ENCODE measurements at places on chromosomes 2 and 18. TPM values are rescaled to one million over a fixed set of nuclear protein-coding genes. Genes with fewer than 3 reads are reported as not detected.

Gene CCDC141
- 38.8 TPM for total RNA-seq

GRCh38 chr2:163142618-163143017 lies 304.1 kb upstream of the KCNH7 start:
- DNase-seq, result no peak

DNA sequence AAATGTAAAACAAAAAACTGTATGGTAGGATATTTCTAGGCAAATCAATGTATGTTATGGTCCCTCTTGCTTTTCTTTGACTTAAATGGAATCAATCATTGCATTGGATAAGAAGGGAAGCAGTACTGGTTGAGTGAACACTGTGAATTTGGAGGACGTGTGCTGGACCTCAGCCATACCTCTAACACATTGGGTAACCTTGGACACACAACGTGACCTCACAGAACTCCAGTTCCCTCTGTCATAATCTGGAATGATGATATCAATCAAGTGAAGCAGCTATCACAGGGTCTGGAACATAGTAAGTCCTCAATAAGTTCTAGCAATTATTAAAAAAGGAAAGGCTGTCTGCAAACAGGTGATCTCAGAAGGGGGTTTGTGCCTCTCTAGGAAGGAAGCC lies 474.9 kb upstream of the TCF4 start:
- no peak for DNase-seq

DNA sequence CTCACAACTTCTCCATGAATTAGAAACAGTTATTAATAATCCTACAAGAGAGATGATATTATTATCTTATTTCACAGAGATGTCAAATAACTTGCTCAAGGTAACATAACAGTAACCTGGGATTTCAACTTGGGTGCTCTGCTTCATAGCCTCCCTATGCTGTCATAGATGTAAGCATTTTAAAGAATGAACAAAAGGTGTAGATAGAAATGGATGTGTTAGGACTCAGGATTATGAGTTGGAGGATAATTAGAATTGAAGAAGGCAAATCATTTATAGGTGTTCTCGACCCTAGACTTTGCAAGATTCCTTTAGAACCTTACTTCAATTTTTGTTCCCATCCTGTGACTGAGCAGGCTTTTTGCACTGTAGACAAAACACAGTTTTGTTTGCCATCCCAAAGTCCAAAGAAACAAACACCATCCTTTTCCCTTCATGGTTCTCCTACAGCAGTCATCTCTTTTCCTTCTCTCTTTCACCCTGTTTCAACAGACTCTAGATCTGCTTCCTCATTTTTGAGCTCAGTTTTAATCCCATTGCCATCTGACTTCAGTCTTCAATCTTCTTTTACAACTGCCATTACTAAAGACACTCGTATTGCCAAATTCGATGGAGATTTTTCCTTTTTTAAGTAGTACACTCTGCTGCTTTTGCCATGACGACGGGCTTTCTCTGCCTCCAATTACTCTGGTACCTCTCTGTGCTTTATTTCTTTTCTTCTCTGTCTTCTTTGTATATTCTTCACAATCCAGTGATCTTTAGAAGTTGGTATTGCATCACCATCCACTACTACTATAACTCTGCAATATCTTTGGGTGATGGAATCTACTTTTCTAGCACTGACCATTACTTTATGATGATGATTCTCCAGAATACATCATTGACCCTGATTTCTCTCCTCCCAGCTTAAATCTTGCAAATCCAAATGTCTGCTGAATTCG lies 4.5 kb downstream of the HNMT start:
- DNase-seq, result no peak
